ENCODE measurements at places on chromosomes 4 and X.

- DNase-seq, result no peak
Measured at GRCh38 chr4:86122404-86122803, 237.4 kb downstream of the MAPK10 start.

- no peak for DNase-seq
Measured at GRCh38 chrX:101263766-101264165, 27.4 kb downstream of the TAF7L start.

- DNase-seq, result no peak
Measured at GRCh38 chr4:140052050-140052449, 101.9 kb downstream of the MAML3 start.

DNA sequence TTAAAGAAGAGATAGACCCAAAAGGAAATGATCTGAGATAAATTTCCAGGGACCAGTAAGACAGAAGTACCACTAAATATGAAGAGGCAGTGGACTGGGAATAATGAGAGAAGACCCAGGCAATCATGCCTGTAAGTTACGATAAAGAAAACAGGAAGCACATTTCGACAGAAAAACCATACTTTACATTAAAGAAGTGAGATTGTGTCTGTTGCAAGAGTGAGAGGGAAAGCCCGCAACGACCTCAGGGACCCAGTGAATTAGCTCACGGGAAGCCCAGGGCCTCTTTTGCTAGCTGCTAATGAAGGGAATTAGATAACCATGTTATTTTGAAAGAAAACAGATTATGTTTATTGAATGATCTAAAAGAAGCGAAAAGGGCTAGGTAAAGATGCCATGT, 28.9 kb upstream of the ACSL1 start:
- DNase-seq, result no peak

- DNase-seq, result no peak
Measured at GRCh38 chrX:134688839-134689238, 30.6 kb upstream of the PLAC1 start.
